ENCODE measurements at places on chromosomes 16 and 17. TPM values are rescaled to one million over a fixed set of nuclear protein-coding genes. Genes with fewer than 3 reads are reported as not detected.

CD2BP2 gene
- total RNA-seq = 38.9 TPM

SLC52A1 gene
- total RNA-seq = 0.62 TPM

ATP6V0A1 gene
- total RNA-seq = 14.8 TPM

MYO15A gene
- total RNA-seq = 1.1 TPM

TMC8 gene
- total RNA-seq = 307 TPM

FNDC8 gene
- not detected for total RNA-seq

TP53TG3C gene
- not detected for total RNA-seq

C16orf90 gene
- total RNA-seq = not detected

HOXB4 gene
- 1.5 TPM for total RNA-seq

GAS2L2 gene
- total RNA-seq = 0.20 TPM

CFAP52 gene
- total RNA-seq = not detected

C16orf86 gene
- total RNA-seq = 2.6 TPM

NTN3 gene
- not detected for total RNA-seq

IKZF3 gene
- total RNA-seq = 78.1 TPM

HS3ST4 gene
- not detected for total RNA-seq

ANKRD40CL gene
- not detected for total RNA-seq

GDPD3 gene
- total RNA-seq = 27.2 TPM

IL34 gene
- total RNA-seq = 0.45 TPM

ALDH3A1 gene
- not detected for total RNA-seq

FOXN1 gene
- not detected for total RNA-seq

CCDC200 gene
- total RNA-seq = not detected

GALR2 gene
- total RNA-seq = 0.73 TPM

NPB gene
- 0.43 TPM for total RNA-seq

B9D1 gene
- total RNA-seq = 2.1 TPM

FAM171A2 gene
- total RNA-seq = 0.89 TPM

TEX19 gene
- not detected for total RNA-seq

NEUROD2 gene
- total RNA-seq = not detected

KLHL10 gene
- total RNA-seq = not detected

ARHGAP27 gene
- 66.4 TPM for total RNA-seq

WSCD1 gene
- not detected for total RNA-seq

CLEC16A gene
- total RNA-seq = 34.6 TPM

TBC1D3D gene
- 4.4 TPM for total RNA-seq
